ENCODE measurements at places on chromosomes 5 and 9.

DNA sequence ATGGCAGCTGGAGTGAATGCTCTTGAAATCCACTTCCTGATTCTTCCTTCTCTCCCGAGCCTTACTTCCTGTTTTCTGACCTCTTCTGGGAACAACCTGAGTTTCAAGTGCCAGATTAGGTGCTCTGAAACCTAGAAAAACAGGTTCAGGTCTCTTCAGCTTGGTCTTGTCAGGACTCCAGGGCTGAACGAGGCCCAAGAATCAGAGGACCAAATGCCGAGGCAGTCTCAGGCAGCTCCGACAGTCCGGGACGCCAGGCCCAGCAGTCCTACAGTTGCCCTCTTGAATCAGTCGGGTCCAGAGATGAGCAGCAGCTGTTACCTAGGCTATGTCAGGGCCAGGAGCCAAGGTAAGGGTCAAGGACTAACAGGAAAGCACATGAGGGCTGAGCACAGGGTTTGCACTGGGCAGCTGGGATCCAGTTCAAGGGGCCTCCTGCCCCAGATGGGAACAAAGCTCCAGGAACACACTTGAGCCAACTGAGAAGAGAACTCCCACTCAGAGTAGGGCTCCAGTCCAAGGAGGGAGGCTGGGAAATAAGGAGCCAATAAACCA, 38.3 kb upstream of the ADRA1B start:
- peak; percentile 75 for DNase-seq

GRCh38 chr9:17730899-17731298, 152.0 kb downstream of the SH3GL2 start:
- DNase-seq, result no peak

GRCh38 chr9:130191749-130192120, 19.5 kb downstream of the NCS1 start:
- DNase-seq, result no peak

GRCh38 chr5:176652136-176652535, 4.9 kb downstream of the TSPAN17 start:
- DNase-seq, result no peak

- DNase-seq, result no peak
These were observed 1.3 kb downstream of the AGPAT2 start for GRCh38 chr9:136685790-136686533.

GRCh38 chr9:13716601-13717321, 437.3 kb upstream of the MPDZ start:
- DNase-seq, result no peak

DNA sequence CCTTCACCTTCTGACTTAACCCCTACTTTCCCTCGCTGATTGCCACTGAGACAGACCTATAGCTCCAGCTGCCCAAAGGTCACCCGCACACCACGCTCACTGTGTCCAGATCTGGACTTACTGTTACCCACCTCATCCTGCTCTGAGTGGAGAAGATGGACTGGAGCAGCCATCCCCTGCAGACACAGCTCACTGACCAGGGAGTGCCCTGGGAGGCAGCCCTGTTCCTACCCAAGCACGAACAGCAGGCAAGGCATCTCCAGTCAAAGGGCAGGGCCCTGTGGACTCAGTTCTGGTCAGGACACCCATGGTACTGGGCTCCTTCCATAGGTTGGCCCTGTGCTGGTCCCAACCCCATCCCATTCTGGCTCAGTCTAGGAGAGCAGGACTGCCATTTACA, 9.5 kb upstream of the BARX1 start:
- DNase-seq, result no peak

DNA sequence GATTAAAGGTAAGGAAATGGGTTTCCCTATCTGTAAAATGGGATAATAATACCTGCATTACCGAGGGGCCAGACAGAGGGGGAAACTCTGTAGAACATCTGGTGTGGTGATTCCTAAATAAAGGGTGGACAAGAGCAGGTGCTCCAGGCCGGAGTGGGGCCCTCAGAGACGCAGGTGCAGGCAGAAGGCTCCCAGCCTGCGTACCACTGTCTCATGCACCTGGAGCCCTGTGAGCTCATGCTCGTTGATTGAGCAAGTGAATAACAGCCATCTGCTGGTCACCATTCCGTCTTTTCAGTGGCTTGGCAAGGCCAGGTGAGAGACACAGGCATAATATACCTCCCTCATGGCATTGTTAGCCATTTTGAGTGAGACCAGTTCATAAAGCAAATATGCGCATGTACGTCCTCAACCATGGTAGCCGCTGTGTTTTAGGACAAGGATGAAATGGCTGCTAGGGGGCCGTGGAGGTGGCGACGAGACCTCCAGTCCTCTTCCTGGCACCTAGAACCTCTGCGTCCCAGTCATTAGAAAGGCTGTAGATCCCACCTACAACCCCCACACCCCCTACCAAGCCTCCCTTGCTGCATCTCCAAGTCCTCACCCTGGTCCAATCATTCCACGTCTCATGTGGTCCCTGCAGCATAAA, 198.0 kb upstream of the MVB12B start:
- no peak for DNase-seq

- DNase-seq, result no peak
These were observed 52.3 kb upstream of the CAVIN4 start for GRCh38 chr9:100525563-100525962.

DNA sequence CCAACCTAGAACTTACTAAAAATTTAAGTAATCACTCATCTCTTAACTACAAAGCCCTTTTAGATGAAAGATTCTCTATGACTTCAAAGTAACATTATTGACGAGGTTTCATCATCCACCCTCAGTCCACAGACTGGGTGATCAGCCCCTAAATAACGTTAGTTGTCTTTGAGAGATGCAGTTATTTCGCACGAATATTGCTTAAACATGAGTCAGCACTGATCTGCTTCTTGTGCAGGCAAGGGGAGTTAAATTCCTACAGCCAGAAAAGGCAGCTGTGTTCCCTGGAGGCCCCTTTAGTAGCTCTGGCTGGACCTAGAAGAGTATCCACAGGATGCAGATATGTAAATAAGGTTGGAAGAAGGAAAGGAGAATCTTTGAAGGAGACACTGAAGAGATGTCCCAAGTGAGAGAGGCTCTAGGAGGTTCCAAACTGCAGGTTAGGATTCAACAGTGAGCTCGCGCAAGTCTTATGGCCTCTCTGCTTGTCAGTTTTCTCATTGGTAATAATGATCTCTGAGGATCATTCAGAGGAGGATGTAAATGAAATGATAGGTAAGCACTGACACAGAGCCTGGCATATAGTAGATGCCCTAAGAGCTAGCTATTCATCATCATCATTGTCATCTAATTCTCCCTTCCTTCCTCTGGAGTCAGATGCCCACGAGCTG, 122.2 kb upstream of the MAN2A1 start:
- DNase-seq, result no peak

DNA sequence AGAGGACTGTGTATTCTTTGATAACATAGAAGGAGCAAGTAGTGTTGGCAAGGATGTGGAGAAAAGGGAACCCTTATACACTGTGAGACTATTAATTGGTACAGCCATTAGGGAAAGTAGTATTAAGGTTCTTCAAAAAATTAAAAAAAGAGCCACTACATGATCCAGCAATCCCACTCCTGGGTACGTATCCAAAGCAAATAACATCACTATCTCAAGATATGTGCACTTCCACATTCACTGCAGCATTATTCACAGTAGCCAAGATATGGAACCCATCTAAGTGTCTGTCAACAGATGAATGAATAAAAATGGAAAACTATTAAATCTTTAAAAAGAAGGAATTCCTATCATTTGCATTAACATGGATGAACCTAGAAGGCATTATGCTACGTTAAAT, 693.2 kb upstream of the RIOK2 start:
- no peak for DNase-seq

DNA sequence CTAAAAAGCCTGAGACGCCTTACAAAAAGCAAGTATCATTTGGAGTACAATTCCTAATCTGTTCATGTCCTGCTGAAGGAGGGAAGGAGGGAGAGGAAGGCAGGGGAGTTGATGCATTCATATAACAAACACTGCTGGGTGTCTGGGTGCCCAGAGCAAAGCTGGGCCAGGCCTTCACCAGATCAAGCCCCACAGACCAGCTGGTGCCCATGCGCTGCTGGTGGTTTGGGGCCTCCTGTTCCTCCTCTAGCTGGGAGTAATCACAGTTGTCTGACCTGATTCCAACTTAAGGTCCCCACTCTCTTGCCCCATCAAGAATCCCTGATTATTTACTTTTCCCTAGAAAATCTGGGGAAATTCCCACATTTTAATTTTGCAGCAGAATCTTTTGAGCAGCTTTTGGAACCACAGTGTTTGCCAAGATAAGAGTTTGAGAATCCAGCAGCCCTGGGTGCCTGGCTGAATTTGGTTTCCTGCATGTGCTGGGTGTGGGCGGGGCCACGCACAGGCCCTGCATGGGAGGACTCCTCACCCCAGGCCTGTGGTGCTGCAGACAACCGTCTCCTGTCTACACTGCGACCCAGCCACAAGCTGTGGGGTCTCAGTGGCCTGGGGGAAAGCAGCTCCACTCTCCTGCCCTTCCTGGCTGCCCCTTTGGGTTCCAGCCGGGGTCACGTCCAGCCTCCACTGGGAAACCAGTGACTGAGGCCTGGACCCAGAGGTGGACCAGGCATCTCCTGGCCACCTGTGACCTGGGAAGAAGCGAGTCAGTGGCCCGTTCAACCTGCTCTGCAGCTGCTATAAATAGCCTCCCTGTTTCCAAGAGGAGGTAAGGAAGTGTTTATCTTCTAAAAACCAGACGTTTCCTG, 47.5 kb downstream of the NEURL1B start:
- DNase-seq, result peak; percentile 72

- no peak for DNase-seq
These were observed 48.4 kb downstream of the STX17 start for GRCh38 chr9:99954819-99955218.

DNA sequence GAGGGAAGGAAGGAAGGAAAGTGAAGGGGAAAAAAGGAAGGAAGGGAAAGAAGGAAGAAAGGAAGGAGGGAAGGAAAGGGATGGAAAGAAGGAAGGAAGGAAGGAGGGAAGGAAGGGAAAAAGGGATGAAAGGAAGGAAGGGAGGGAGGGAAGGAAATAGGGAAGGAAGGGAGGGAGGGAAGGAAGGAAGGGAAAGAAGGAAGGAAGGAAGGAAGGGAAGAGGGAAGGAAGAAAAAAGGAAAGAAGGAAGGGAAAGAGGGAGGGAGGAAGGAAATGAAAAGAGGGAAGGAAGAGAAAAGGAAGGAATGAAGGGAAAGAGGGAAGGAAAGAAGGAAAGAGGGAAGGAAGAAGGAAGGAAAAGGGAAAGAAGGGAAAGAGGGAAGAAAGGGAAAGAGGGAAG, 136.9 kb downstream of the BARX1 start:
- no peak for DNase-seq

GRCh38 chr9:101455656-101456240, 20.2 kb upstream of the ALDOB start:
- DNase-seq, result no peak

- DNase-seq, result no peak
These were observed 15.0 kb downstream of the TENT4A start for GRCh38 chr5:6728011-6728794.

GRCh38 chr5:137667341-137667740, 68.5 kb downstream of the KLHL3 start:
- DNase-seq, result no peak

GRCh38 chr5:19904766-19905165, 83.2 kb downstream of the CDH18 start:
- no peak for DNase-seq

DNA sequence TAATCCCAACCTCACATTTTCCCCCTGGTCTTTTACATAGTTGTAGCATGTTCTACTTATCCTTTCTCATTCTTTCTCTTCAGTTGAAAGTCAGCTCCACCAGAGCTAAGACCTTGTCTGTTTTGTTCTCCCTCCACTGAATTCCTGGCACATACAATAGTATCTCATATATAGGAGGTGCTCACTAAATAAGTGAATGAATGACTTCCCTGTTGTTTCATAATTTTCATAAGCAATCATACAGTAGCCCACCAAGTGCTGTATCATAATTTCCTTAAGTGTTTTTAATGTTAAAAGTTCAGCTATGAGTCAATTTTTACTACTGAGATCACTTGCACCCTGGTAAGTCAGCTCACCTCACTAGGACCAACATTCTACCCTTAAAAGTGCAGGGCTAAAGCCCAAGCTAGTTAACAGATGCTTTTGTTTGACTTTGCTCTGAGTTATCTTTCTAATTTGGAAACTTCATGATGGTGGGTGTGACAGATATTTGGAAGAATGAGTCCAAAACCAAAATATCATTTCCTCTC, 27.6 kb downstream of the TMEM245 start:
- DNase-seq, result no peak

GRCh38 chr5:61817472-61818326, 485.6 kb downstream of the ZSWIM6 start:
- DNase-seq, result peak; percentile 39

- no peak for DNase-seq
These were observed 245.7 kb upstream of the ELAVL2 start for GRCh38 chr9:24071716-24072115.

DNA sequence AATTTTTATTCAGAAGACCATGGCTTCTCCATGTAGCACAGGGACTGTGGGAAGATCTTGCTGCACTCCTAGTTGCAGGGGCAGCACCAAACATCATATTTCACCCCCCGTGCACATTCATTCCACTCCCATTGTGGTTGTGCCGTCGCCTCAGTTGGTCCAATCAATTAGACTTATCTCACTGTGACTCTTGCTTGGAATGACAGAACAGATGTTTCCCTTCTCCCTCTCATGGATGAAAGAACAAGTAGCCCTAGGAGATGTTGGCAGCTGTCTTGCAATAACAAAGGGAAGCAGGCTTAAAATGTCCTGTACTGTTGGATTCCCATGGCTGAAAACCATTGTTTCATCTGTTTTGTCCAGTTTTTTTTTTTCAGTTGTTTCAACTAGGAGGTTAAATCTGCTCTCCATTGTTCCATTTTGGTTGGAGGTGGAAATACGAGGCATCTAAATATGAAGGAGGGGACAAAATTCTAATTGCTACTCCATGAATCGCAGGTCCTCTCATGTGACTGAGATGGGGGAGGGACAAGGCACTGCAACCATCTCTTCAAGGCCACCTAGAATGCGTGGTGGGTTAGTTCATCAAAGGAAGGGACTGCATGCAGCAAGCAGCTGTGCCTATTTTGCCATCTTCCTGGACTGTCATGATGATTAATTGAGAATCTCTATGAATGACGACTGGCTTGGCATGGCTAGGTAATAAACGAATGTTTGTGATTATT, 214.4 kb downstream of the NSG2 start:
- no peak for DNase-seq

- peak; percentile 54 for DNase-seq
These were observed 8.3 kb upstream of the DDX41 start for GRCh38 chr5:177524941-177525655.

DNA sequence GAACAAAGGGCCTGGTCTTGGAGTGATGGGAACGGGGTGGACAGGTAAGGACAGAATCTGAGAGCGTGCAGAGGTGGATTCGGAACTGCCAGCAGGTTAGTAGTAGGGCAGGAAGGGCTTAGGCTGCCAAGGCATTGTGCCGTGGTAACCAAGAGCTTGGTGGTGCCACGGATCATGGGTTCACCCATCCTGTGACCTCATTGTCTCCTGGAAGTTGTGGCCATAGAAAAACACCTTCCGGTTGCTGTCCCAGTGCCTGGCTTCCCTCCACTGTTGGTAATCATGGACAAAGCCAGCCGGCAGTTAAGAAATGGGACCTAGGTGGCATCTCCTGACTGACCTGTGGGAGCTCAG, 42.5 kb upstream of the CFAP157 start:
- no peak for DNase-seq

GRCh38 chr9:95181835-95182234, 135.7 kb downstream of the FANCC start:
- no peak for DNase-seq

All from left ventricle myocardium superior (tissue), 1 donor.